SJCRH30 (cell line): ENCODE measurements at places on chromosomes 2 and 18. TPM values are rescaled to one million over a fixed set of nuclear protein-coding genes. Genes with fewer than 3 reads are reported as not detected.

DNA sequence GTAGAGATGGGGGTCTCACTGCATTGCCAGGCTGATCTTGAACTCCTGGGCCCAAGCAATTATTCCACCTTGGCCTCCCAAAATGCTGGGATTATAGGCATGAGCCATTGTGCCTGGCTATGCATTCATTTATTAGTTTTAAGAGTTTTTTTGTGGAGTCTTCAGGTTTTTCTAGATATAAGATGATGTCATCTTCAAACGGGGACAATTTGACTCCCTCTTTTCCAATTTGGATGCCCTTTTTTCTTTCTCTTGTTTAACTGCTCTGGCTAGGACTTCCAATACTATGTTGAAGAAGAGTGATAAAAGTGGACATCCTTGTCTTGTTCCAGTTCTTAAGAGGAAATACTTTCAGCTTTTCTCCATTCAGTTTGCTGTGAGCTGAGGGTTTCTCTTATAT lies 113.7 kb upstream of the PARD3B start:
- no peak overlapping the region for H3K27ac ChIP-seq
- DNase-seq = no peak
- H3K4me1 ChIP-seq = no peaks in the 10 kb centered on the region

CROCC2 gene
- 0.15 and 0.26 TPM in 2 replicates for total RNA-seq

- no peak for DNase-seq
- no peaks in the 10 kb centered on the region for H3K27me3 ChIP-seq
- no peak overlapping the region for H3K27ac ChIP-seq
Measured at GRCh38 chr2:176158186-176158591, 1.1 kb downstream of the HOXD3 start.

DNA sequence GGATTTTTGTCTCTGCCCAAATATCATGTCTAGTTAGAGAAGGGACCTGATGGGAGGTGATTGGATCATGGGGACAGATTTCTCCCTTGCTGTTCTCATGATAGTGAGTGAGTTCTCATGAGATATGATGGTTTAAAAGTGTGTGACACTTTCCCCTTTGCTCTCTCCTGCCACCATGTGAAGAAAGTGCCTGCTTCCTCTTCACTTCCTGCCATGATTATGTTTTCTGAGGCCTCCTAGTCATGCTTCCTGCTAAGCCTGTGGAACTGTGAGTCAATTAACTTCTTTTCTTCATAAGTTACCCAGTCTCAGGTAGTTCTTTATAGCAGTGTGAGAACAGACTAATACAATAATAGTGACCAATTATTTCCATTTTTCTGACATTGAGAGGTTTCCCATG lies 167.3 kb upstream of the CYRIA start:
- no peaks in the 10 kb centered on the region for H3K36me3 ChIP-seq
- DNase-seq = no peak
- peaks cover 4% of the 10 kb centered on the region for H3K27me3 ChIP-seq

DNA sequence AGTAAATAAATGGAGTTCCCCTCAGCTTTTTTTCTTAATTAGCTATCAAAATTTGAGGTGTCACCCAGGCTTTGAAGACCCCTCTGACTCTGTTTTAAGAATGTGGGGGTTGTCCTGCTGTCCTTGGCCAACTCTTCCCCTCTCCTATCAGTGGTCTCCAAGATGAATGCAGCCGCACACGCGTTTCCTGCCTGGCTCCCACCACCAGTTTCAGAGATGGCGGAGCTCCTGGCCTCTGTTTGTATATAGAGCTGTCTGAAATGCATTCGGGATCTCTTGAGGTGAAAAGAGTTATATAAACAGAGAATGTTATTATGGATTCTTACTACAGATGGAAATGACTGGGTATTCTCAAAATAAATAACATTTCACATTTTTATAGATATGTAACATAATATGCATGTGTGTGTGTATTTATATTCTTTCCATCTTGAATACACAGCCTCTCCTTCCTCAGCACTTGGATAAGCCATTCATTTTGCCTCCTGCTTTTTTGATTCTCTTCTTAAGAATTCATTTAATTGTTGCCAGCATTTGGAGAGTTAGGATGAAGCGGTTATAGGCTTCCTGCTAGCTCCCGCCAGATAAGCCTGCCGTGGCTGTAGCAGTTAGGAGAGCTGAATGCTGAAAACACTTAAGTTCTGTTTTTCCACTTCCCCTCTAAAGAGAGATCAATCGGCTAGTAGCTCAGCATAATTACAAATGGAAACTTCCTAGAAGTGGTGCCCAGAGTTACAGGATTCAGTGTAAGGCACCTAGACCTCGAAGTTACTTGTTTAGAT lies 659.3 kb upstream of the FANCL start:
- peaks cover 4% of the 10 kb centered on the region; the same call in 1 of the 2 replicates for H3K27me3 ChIP-seq
- H3K36me3 ChIP-seq = no peaks in the 10 kb centered on the region
- no peak overlapping the region for H3K4me3 ChIP-seq
- H3K4me1 ChIP-seq = no peaks in the 10 kb centered on the region
- no peak overlapping the region for H3K27ac ChIP-seq

RAB6C gene
- total RNA-seq = not detected in 2 replicates
